ENCODE measurements at places on chromosomes 16 and 17. TPM values are rescaled to one million over a fixed set of nuclear protein-coding genes. Genes with fewer than 3 reads are reported as not detected.

Gene KCNH6
- total RNA-seq, result 0.05 TPM

GRCh38 chr17:2655546-2655945 lies 56.0 kb downstream of the CLUH start:
- no peak for DNase-seq

Gene CDC42EP4
- total RNA-seq, result 26.9 TPM

Gene SPDYE4
- not detected for total RNA-seq

DNA sequence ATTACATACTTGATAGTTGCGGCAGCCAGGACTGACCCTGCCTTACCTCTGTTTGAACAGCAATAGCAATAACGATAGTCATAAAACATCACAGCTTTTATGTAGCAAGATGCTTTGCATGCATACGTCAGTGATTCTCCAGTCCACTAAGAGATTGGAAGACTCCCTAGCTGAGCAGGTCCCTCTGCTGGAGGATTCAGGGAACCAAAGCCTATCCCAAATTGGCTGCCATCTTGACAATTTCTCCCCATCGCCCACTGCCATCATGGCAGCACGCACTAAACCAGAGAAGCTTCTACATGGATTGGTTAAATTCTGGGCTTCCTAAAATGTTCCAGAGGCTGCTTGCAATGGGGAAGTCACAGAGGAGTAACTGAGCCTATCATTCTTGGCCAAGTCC lies 360.6 kb upstream of the XYLT1 start:
- DNase-seq, result no peak

- DNase-seq, result no peak
Measured at GRCh38 chr16:87840271-87840978, 28.9 kb downstream of the SLC7A5 start.

DNA sequence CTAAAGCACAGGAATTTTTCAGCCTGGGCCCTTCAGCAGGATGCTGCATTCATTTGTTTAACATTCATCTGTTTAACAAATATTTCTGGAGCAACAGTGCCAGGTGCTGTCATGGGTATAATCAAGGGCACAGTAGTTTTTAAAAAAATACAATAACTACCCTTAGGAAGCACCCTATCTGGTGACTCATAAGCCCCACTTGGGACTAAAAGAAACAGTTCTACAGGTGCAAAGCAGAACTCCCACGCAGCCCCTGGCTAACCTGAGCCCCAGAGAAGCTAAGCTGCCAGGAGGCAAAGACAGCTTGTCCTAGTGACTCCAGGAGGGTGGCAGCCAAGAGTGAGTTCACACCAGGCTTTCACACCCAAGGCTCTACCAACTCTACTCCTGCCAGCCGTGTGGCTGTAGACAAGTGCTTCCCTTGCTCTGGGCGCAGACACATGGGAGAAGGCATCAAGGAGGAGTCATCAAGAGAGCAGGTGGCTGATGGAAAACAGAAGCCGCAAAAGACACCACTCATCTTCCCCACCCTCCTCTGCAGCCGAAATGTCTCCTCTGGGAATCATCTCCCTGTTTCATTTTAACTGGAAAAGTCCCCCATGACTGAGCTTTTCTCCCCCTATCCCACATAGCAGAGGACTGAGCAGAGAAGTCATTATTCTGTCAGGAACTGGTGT lies 14.4 kb downstream of the CUEDC1 start:
- peak; percentile 76 for DNase-seq

GRCh38 chr17:48048384-48049126 lies 396 bp downstream of the NFE2L1 start:
- peak; percentile 83 for DNase-seq

Gene NOD2
- total RNA-seq, result 0.10 TPM
